ENCODE measurements at places on chromosomes 1 and 21.

DNA sequence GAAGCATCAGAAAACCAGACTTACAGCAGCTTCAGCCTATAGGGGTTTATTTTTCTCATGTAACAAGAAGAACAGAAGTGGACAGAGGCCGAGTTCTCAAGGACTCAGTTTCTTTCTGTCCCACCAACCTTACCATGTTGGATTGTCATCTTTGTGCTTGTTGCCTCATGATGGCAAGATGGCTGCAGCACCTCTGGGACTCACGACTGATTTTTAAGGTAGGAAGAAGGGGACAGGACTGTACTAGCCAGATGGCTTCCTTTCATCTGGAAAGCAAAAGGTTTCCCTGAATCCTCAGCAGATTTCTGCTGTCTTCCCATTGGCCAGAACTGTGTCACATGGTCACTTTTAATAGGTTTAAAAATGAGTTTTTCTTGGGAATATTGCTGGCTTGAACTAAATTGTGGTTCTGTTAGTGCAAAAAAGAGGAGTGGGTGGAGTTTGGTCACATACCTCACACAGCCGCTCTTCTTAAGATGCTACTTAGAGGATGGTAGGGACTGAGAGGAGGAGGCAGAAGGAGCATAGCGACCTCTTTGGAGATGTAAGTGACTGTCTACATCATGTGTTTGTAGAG lies 48.1 kb upstream of the ENAH start:
- DNase-seq = no peak

GRCh38 chr1:44086692-44087474 lies 31.7 kb upstream of the KLF17 start:
- DNase-seq = peak; percentile 20

GRCh38 chr1:179966551-179966950 lies 11.9 kb downstream of the CEP350 start:
- no peak for DNase-seq

GRCh38 chr1:54794451-54795355 lies 6.4 kb downstream of the TTC22 start:
- DNase-seq = no peak

DNA sequence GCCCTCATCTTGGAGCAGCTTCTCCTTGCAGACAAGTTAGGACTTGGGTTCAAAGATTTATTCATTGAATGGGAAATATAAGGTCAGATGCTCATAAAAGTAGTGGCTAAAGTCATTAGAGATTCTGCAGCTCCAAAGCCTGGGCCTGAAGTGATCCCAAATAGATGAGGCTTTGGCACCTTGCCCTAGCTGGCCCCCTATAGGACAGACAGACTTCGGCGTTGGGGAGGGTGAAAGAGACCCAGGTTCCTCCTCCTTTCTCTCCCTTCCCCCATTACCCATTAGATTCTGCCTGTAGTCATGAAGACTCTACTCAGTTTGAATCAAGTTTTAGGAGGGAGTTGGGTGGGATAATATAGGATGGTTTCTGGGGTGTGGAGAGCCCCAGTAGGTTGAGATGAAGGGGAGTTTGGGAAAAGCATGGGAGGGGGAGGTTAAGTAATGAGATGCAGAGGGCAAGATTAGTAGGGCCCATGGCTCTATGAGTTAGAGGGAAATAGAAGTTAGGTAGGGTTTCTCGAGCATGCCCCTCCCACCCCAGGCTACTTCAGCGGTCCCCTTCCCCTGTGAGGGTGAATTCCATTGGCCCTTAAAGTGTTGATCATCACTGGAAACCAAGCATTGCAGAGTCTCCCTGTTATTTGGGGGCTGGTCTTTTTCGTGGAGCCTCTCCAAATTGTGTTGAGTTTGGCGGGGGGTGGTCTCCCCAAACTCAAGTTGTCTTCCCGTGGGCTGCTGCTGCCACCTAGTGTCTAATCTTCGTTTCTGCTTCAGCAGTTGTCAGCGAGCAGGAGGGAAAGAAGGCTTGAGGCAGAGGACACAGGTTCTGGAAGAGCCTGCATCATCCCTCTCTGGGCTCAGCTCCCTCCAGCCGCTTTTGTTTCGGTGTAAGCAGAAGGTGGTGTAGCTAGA lies 2.1 kb upstream of the AHDC1 start:
- DNase-seq = peak; percentile 70

- no peak for DNase-seq
Measured at GRCh38 chr21:34886240-34887104, 162.6 kb downstream of the RUNX1 start.

DNA sequence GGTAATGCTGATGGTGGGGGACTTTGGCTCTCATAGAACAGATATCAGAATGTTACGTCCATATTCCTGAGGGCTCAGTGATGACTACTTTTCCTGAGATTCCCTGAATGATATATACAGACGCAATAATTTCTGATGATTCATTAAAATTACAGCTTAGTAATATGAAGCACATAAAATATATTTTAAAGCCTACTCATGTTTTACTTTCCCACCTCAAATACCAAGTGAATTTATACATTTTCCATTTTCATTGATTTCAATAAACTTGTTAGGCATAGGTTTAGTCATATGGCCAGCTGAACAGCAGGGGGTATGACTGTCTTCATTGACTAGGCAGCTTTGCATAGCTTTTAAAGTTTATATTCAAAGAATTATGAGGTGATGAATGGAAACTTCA lies 26.2 kb upstream of the PDC start:
- DNase-seq = no peak

DNA sequence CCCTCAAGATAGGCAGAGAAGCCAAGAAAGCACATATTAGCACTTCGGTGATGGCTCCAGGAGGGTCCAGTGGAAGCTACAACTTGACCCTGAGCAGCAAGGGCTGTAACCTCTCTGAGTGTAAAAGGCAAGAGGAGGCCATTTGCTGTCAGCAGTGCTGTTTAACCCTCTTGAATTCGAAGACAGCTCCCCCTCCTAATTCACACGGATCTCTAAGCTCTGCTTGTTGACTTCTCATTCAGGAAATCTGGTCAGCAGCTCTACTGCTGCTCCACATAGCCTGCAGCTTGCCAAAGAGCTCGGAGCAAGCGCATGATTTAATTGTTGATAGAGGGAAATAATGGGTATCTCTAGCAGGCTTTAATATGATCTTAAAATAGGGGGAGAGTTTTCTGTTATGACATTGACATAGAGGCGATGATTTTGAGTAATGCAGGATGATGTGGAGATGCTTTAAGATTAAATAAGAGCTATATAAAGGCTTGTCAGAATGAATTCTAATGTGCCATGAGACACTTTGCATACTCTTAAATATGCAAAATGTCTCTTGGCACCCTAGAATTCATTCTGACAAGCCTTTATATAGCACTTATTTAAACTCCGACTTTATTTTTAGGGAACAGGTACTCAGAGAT lies 79.4 kb upstream of the USH2A start:
- peak; percentile 87 for DNase-seq

GRCh38 chr1:109114342-109114674 lies 393 bp downstream of the ELAPOR1 start:
- DNase-seq = no peak
